ENCODE measurements at places on chromosomes 2 and 18.
A peak's percentile ranks its signal among the peaks of the same experiment; 100 is the strongest.

DNA sequence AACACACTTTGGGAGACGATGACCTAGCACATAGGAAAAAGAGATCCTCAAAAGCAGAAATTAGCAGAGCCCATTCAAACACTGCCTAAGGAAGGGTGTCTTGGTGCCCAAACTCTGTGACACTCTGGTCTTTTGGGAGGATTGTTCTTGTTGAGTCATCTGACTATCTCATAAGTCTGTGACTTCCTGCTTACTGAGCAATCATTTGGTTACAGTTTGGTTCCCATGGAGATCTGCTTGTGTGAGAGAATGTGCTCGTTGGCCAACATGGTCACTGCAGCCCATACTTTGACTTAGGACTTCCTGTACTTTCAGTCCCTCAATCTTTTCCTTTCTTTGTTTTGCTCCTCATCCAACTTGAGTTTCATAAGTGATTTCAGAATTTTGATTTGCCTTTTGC, 602.9 kb downstream of the NYAP2 start:
- no peak for DNase-seq

DNA sequence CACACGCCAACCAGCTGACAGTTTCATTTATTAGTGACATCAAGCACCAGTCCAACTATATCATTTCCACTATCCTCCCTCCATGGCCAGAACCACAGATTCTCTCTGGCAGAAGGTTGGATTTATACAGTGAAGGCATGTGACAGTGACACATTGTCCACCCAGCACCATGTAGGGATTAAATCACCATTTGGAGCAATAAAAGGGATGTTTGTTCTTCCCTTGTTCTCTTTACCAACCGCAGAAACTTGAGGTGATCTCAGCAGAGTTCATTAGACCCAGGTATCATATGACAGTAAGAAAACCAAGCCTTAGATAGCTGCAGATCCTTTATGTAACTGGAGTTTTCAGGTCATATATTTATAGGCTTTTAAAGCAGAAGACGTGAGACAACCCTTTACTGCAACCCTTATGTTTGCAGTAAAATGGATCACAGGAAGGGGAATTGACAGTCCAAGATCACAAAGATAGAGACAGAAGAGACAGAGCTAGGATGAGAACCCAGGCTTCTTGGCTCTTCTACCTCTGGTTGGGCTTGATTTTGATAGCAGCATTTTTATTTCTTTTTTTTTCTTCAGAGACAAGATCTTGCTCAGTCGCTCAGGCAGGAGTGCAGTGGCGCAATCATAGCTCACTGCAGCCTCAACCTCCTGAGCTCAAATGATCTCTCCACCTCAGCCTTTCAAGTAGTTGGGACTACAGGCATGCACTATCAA, 80.1 kb downstream of the XDH start:
- no peak for DNase-seq

GRCh38 chr2:9655441-9656269, 24.9 kb upstream of the YWHAQ start:
- no peak for DNase-seq

DNA sequence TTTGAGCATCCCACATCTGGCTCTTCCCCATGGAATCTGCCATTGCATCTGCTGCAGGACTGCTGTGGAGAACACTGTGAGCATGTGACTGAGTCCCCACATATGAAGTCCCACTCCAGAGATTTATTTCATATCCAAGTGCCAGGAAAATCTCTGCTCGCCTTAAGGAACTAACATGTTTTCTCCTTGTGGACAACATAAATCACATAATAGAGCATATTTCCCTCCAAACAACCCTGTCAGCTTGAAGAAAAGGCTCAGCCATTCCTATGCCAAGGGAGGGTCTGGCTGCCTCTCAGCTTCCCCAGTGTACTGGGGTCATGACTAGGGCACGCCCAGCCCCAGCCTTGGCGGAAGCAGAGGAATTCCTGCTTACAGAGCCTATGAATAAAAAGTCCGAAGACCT, 193.7 kb downstream of the DNER start:
- no peak for DNase-seq

GRCh38 chr2:17012297-17012696, 346.7 kb upstream of the CYRIA start:
- no peak for DNase-seq

DNA sequence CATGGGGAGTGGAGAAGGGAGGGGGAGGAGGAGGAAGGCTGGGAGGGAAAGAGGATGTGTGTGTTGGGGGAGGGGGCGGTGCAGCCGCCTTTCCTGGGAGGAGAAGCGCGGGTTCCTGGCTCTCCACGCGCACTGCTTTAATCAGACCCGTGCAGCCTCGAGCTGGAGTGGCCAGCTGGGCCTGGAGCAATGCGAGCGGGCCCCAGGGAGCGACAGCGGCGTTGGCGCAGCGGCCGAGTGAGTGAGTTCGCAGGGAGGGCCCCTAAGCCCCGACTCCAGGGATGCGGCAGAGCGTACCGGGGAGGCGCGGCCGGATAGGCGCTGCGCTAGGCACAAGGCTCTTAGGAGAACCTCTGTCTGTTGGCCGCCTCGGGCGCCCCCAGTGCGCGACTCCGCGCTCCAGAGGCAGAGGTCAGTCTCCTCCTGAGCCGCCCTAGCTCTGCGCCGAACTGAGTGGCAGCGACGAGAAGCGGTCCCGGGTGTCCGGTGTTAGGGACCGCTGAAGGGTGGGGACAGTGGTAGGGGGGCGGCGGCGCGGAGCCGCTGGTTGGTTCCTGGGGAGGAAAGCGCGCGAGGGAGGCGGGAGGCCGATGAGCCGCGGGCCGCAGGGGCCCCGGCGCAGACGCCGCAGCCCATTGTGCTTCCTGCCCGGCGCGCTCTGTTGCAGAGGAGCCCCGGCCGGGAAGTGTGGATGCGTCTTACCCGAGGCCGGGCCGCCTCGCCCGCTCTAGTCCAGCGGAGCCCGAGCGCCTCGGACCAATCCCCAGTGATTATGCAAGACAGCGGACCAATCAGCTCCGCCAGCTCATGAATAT, 455 bp upstream of the DLX1 start:
- peak; percentile 97 for DNase-seq

DNA sequence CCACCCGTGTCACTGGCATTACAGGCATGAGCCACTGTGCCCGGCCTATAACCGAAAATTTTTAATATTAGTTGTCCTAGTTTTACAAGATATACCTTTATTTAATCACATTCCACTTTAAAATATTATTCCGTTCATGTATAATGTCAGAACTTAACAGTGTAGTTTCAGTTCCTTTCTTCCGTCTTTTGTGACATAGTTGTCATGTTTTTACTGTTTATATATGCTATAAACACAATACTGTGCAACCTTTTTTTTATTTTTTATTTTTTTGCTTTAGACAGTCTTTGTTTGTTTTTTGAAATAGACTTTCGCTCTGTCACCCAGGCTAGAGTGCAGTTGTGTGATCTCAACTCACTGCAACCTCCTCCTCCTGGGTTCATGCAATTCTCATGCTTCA, 129.5 kb upstream of the TTC27 start:
- DNase-seq: no peak

DNA sequence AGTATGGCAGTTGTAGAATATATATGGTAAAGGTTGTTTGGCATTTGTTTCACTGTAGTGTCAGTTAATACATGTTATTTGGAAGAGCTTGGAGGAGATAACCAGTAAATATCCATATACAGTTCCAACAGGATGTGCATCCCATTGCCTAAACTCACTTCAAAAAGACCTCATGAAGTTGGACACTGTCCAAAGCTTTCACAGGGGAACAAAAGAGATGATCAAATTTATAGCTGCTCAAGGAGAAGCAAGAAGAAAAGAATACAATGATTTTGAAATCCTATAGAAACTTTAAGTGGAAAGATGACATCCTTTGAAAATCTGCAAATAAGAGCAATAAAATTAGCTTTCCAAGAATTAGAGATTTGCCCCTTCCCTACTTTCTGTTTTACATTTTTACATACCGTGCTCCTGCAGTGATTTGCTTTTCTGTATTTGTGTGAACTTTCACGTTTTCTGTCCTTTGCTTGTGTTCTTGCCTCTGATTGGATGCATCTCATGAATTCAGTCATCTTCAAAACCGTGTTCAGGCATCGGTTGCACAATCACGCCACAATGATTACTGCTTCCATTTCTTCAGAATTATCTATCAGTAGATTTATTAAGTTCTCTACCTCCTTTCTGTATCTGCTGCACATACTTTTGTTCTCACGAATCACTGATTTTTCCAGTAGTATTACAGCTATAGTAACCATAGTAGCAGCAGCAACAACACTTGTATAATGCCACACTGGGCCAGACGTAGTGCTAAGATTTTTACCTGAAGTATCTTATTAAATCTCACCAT, 83.8 kb downstream of the PARD3B start:
- no peak for DNase-seq

DNA sequence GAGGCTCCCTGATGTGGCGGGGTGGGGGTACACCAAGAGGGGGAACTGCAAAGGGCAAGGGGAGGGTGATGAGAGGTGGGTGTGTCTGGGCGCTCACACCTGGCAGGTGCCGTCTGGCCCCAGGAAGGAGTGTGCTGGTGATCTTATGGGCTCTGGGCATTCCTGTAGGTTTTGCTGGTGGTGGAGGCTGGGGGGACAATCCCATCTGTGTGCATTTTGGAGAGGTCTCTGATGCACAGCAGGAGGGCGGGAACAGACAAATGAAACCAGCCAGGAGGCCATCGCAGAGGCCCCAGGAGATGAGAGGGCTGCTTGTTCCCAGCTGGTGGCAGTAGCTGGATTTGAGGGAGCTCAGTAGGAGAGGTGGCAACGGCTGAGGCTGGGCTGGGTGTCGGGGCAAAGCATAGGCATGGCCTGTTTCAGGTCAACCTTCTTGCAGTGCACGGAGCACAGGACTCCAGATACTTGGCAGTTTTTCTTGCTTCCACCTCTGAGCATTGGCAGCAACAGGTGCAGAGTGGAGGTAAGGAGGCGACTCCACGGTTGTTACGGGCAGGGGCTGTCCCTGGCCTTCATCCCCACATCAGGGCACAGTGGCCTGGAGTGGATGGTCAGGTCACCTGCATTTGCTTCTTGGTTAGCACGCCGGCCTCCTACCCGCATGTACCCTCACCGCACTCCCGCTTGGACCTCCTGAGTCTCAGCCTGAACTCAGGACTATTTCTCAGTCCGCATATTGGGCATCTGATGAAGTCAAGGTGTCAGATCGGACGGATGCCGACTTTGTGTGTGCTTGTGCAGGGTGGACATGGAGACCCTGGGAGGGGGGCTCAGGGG, 194.2 kb upstream of the HDAC4 start:
- DNase-seq: no peak

DNA sequence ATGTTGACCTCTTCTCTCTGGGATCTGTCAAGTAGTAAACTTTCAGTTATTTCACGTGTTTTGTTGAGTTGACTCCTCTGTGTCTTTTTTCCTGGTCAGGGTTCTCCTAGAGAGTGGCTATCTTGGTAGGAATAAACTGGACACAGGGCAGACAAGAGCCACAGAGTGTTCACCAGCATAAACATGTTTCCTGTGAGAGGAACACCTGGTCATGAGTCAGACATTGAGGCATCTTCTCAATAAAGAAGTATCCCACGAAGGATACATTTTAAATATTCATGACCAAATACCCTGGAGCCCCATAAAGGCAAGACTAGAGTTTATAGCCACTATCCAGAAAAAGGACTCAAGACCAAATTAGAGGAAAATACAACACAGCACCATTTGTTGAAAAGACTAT, 269.7 kb upstream of the ZNF521 start:
- no peak for DNase-seq

DNA sequence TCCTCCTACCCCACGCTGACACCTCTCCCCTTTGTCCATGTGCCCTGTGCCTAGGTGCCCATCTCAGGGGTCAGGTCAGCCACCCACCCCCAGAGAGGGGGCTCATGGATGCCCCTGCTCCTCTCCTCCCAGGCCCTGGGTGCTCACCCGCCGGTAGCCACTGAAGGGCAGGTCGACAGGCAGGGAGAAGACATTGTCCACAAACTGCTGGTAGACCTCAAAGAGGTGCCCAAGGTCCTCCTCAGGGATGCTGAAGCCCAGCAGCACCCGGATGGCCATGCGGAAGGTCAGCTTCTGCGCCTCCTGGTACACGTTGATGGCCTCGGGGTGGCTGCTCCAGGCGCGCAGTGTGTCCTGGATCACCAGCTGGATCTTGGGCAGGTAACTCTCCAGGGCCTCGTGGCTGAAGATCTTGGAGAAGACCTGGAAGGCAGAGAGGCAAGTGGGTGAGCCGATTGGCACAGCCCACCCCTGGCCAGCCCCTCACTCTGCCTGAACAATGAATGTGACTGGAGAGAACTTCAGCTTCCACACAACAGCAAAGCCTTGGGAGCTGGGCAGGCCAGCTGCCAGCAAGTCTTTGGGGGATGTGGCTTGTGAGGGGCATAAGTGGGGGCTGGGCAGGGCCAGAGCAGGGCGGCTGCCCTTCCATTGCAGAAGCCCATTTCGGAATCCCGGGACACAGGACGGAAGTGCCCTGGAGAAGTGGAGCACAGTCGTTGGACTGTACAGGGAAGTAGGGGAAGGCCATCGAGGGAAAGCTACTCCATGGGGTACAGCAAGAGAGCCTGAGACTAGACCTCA, 12.5 kb downstream of the CYP26B1 start:
- peak; percentile 12 for DNase-seq

DNA sequence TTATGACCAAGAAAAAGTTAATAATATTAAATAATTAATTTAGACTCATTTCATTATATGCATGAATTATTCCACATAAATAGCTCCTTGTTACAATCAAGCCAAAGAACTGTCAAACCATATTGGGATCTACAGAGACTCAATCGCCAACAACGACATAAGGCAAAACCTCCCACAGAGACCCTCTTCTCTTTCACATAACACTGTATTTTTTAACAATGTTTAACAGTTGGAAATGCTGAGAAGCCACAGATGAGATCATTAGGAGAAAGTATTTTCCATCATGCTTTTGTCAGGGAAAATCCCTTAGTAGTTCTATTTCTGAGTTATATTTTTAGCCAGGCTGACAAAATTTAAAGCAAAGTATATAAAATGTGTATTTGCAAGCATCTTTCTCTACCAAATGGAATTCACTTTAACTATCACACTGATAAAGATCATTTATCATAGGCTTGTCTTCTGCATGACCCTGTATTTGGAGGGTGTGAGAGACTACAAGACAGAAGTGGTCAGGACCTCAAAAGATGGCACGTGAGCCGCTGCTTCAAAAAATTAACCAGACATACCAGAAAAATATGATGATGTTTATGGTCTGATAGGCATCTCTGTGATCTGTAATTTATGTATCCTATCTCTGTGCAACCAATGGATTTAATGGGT, 383.8 kb downstream of the NRXN1 start:
- DNase-seq: no peak

GRCh38 chr2:134252092-134252750, 1.7 kb upstream of the MGAT5 start:
- DNase-seq: no peak

GRCh38 chr2:196808083-196808665, 981 bp downstream of the C2orf66 start:
- DNase-seq: no peak

All from NCI-H1930 (cell line).